ENCODE measurements at places on chromosomes 11 and 22.

- no peak for DNase-seq
- no peaks in the 10 kb centered on the region for H3K4me1 ChIP-seq
- no peak overlapping the region for H3K27ac ChIP-seq
- no peaks in the 10 kb centered on the region for H3K27me3 ChIP-seq
- no peaks in the 10 kb centered on the region for H3K36me3 ChIP-seq
- no peak overlapping the region for H3K4me3 ChIP-seq
Measured at GRCh38 chr11:35288817-35289541, 130.4 kb downstream of the SLC1A2 start.

GRCh38 chr11:58625086-58625485 lies 2.6 kb downstream of the CNTF start:
- no peaks in the 10 kb centered on the region for H3K4me1 ChIP-seq
- DNase-seq: no peak
- H3K4me3 ChIP-seq: no peak overlapping the region
- no peak overlapping the region for H3K27ac ChIP-seq
- H3K27me3 ChIP-seq: no peaks in the 10 kb centered on the region
- peaks cover 30% of the 10 kb centered on the region for H3K36me3 ChIP-seq

- no peak overlapping the region for H3K4me3 ChIP-seq
- H3K27me3 ChIP-seq: no peaks in the 10 kb centered on the region
- no peak for DNase-seq
- peaks cover 28% of the 10 kb centered on the region for H3K4me1 ChIP-seq
- no peaks in the 10 kb centered on the region for H3K36me3 ChIP-seq
Measured at GRCh38 chr11:35235936-35236666, 97.1 kb downstream of the CD44 start.

GRCh38 chr22:43860126-43860525 lies 2.2 kb downstream of the SULT4A1 start:
- DNase-seq: no peak
- H3K36me3 ChIP-seq: no peaks in the 10 kb centered on the region
- H3K27ac ChIP-seq: no peak overlapping the region
- H3K4me3 ChIP-seq: no peak overlapping the region
- H3K4me1 ChIP-seq: no peaks in the 10 kb centered on the region

DNA sequence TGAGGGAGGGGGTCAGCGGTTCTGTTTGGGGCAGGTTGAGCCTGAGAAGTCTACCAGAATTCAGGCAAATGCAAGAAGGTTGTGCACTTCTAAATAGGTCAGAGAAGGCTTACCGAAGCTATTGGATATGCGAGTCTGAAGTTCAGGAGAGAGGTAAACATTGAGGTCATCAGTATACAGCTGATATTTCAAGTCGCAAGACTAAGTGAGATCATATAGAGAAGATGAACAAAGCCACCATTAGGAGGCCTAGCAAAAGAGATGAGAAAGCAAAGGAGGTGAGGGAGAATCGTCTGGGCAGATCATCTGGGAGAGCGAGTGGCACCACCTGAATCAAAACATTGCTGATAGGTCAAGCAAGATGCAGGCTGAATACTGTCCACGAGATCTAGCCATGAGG lies 430.6 kb downstream of the BUD13 start:
- DNase-seq: no peak
- H3K4me3 ChIP-seq: no peak overlapping the region
- H3K27ac ChIP-seq: no peak overlapping the region
- H3K27me3 ChIP-seq: no peaks in the 10 kb centered on the region

GRCh38 chr22:45885171-45885840 lies 91.7 kb downstream of the WNT7B start:
- H3K4me1 ChIP-seq: peaks cover 3% of the 10 kb centered on the region
- H3K4me3 ChIP-seq: no peak overlapping the region
- no peak overlapping the region for H3K27ac ChIP-seq
- no peaks in the 10 kb centered on the region for H3K36me3 ChIP-seq

DNA sequence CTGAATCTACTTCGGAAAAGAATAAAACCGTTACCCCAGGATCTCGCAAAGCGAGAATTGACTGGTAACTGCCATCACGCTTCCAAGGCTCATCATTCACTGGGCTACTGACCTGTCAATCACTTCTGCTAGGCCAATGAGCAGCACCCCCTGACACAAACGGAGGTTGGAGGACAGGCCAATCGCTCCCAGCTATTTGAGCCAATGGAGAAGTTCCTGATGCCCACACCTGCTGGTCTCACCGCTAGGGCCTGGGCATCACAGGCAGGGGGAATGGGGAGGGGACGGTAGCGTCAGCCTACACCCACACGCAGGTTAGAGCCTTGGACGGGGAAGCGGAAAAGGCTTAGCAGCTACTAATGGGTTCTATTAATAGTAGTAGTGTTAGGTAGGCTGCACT lies 56.7 kb upstream of the CHST1 start:
- peaks cover 26% of the 10 kb centered on the region for H3K4me1 ChIP-seq
- H3K4me3 ChIP-seq: no peak overlapping the region
- H3K36me3 ChIP-seq: no peaks in the 10 kb centered on the region
- H3K27me3 ChIP-seq: no peaks in the 10 kb centered on the region
- H3K27ac ChIP-seq: no peak overlapping the region

GRCh38 chr11:13726456-13726855 lies 58.0 kb downstream of the FAR1 start:
- H3K4me1 ChIP-seq: no peaks in the 10 kb centered on the region
- H3K27ac ChIP-seq: no peak overlapping the region
- peaks cover 51% of the 10 kb centered on the region for H3K36me3 ChIP-seq

- peak overlapping the region; percentile 92 for H3K4me3 ChIP-seq
- H3K4me1 ChIP-seq: peaks cover 34% of the 10 kb centered on the region
- H3K27ac ChIP-seq: peak overlapping the region; percentile 89
- no peaks in the 10 kb centered on the region for H3K36me3 ChIP-seq
Measured at GRCh38 chr11:46120346-46121300, 631 bp downstream of the PHF21A start.

- no peak overlapping the region for H3K27ac ChIP-seq
- no peaks in the 10 kb centered on the region for H3K36me3 ChIP-seq
- H3K4me1 ChIP-seq: no peaks in the 10 kb centered on the region
- no peak for DNase-seq
Measured at GRCh38 chr11:64789331-64790204, 11.2 kb upstream of the SF1 start.

DNA sequence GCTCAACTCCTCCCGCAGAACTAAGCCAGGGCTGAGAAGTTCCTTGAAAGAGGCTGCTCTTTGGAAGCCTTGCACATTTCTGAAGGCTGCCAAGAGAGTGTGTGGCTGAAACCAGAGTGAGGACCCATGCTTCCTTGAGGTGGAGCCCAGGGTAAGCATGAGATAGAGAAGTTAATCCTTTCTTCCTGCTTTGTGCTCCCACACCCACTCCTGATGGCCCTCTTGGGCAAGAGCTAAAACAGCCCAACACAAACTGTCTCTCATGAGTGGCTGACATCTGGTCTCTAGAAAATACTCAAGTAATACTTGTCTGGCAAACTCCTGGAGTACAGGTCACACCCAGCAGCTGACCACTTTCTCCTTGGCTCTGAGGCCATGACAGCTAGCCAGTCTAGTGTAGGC lies 523.7 kb downstream of the INSC start:
- H3K27ac ChIP-seq: no peak overlapping the region
- no peak overlapping the region for H3K4me3 ChIP-seq
- no peak for DNase-seq
- H3K36me3 ChIP-seq: no peaks in the 10 kb centered on the region
- H3K27me3 ChIP-seq: no peaks in the 10 kb centered on the region
- no peaks in the 10 kb centered on the region for H3K4me1 ChIP-seq

GRCh38 chr22:33969045-33969444 lies 48.8 kb upstream of the LARGE1 start:
- H3K27ac ChIP-seq: no peak overlapping the region
- H3K4me1 ChIP-seq: no peaks in the 10 kb centered on the region
- H3K4me3 ChIP-seq: no peak overlapping the region

- no peak for DNase-seq
- H3K27ac ChIP-seq: no peak overlapping the region
- H3K4me1 ChIP-seq: peaks cover 5% of the 10 kb centered on the region
Measured at GRCh38 chr11:76850815-76851214, 9.9 kb upstream of the ACER3 start.

- peak; percentile 45 for DNase-seq
- no peaks in the 10 kb centered on the region for H3K27me3 ChIP-seq
- H3K4me3 ChIP-seq: no peak overlapping the region
- no peak overlapping the region for H3K27ac ChIP-seq
- no peaks in the 10 kb centered on the region for H3K36me3 ChIP-seq
Measured at GRCh38 chr22:38327805-38328204, 10.6 kb upstream of the CSNK1E start.

- no peak for DNase-seq
- H3K27ac ChIP-seq: no peak overlapping the region
- H3K36me3 ChIP-seq: no peaks in the 10 kb centered on the region
- no peaks in the 10 kb centered on the region for H3K4me1 ChIP-seq
- no peak overlapping the region for H3K4me3 ChIP-seq
Measured at GRCh38 chr11:74540270-74540669, 46.7 kb upstream of the LIPT2 start.

DNA sequence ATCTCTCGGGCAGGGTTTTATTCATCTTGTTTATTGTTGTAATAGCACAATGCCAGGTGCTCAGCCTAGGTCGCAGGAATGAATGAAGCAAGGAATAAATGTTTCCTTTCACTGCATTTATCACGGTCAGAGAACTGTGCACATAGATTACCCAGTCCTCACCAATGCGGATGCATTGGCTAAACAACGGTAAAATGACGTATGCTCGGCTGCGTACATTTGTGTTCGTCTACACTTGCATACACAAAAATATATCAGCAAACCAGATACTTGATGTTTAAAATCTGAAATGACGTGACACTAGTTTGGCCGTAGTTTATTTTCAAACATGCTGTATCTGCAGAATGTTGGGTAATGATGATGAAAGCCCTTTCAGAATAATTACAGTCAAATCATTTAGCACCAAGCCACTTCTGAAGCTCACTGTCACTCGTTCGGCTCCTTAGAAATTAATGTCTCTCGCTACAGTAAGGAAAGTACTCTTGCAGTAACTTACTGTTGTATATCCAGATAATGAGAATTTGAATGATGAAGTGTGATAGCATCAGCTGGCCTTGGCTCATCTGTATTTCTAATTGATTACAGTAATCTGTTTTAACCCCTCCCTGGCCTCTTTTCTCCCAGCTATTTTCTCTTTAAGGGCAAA lies 268.9 kb downstream of the LRRC4C start:
- no peak for DNase-seq
- no peaks in the 10 kb centered on the region for H3K4me1 ChIP-seq
- no peaks in the 10 kb centered on the region for H3K36me3 ChIP-seq
- H3K27me3 ChIP-seq: no peaks in the 10 kb centered on the region
- H3K27ac ChIP-seq: no peak overlapping the region
- no peak overlapping the region for H3K4me3 ChIP-seq

DNA sequence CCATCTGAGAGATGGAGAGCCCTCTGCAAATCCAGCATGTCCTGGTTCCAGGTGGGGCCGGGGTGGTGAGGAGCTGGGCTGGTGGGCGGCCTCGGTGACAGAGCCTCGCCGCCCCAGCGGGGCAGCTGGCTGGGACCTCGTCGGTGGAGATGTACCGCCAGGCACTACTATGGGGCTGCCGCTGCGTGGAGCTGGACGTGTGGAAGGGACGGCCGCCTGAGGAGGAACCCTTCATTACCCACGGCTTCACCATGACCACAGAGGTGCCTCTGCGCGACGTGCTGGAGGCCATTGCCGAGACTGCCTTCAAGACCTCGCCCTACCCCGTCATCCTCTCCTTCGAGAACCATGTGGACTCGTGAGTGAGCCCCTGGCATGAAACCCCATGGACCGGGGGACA lies 7.0 kb downstream of the PLCB3 start:
- H3K36me3 ChIP-seq: no peaks in the 10 kb centered on the region
- H3K4me3 ChIP-seq: no peak overlapping the region
- H3K27me3 ChIP-seq: no peaks in the 10 kb centered on the region
- no peak for DNase-seq
- no peak overlapping the region for H3K27ac ChIP-seq

DNA sequence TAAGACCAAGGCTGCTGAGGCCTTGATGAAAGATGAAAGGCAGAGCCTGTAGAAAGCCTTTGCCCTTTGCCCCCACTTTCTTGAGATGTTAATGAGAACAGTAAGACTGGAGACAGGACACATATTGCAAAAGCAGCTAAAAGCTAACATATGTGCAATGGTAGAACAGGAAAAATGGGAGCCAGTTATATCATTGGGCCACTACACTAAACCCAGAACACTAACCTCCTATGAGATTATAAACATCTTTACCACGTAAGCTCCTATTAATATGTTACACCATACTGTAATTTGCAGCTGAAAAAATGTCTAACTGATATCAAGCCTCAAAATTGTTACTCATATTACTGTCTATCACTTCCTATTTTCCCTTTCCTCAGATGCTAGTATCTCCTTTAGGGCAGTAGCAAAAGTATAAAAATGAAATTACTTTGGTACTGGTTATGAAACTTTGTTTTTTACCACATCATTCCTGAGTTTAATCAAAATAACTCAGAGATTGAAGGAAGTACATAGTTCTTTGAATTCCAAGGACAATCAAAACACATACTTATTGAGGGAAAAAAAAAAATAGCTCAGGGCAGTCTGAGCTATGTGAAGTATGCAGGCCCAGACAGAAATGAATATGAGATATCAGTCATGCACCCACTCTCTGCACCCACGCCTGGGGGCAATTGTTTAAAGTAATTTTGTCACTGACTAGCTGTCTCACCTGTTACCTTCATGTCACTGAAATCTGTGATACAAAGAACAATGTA lies 9.1 kb downstream of the HPS5 start:
- peaks cover 25% of the 10 kb centered on the region for H3K36me3 ChIP-seq
- peak; percentile 65 for DNase-seq
- H3K27ac ChIP-seq: peak overlapping the region; percentile 71
- peaks cover 11% of the 10 kb centered on the region for H3K4me1 ChIP-seq

GRCh38 chr11:94302776-94303175 lies 1.6 kb upstream of the IZUMO1R start:
- H3K36me3 ChIP-seq: no peaks in the 10 kb centered on the region
- no peak for DNase-seq
- no peak overlapping the region for H3K4me3 ChIP-seq
- no peaks in the 10 kb centered on the region for H3K27me3 ChIP-seq
- no peak overlapping the region for H3K27ac ChIP-seq
- no peaks in the 10 kb centered on the region for H3K4me1 ChIP-seq

DNA sequence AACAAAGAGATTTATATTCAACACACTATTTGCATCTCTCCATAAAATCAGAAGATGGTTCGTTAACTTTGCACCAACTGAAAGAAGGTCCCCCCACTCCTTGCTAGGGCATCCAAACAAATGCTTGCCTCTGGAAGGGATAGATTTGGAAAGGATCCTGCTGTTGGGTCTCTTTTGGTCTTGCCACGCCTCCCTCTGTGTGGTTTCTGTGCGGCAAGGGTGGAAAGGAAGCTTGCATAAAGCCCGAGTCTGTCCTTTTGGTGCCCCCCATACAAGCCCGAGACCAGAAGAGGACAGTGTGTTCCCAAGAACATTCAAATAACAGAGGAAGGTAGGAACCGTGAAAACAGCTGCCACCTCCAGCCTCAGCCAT lies 15.1 kb downstream of the SCGB1A1 start:
- H3K27ac ChIP-seq: no peak overlapping the region
- DNase-seq: no peak
- no peak overlapping the region for H3K4me3 ChIP-seq
- no peaks in the 10 kb centered on the region for H3K4me1 ChIP-seq
- H3K27me3 ChIP-seq: no peaks in the 10 kb centered on the region
